ENCODE measurements at places on chromosomes 7 and 10.

- DNase-seq: no peak
These were observed 65.8 kb downstream of the MGMT start for GRCh38 chr10:129532838-129533237.

DNA sequence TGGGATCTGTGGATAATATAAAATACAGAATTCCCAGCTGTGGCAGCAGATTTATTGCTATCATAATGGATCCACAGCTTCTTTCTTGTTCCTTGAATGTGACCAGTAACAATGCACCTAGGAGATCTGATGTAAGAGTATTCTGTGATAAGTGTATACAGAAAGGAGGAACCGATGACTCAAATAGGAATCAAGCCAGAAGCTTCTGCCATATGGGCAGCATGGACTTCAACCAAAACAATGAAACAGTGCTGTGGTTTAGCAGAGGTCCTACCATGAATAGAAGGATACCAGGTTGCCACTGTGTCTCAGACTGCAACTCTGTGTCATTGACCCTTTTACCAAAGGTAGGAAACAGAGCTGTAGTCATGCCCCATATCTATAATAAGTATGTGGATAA is 81.8 kb downstream of the PTPRZ1 start:
- no peak for DNase-seq

DNA sequence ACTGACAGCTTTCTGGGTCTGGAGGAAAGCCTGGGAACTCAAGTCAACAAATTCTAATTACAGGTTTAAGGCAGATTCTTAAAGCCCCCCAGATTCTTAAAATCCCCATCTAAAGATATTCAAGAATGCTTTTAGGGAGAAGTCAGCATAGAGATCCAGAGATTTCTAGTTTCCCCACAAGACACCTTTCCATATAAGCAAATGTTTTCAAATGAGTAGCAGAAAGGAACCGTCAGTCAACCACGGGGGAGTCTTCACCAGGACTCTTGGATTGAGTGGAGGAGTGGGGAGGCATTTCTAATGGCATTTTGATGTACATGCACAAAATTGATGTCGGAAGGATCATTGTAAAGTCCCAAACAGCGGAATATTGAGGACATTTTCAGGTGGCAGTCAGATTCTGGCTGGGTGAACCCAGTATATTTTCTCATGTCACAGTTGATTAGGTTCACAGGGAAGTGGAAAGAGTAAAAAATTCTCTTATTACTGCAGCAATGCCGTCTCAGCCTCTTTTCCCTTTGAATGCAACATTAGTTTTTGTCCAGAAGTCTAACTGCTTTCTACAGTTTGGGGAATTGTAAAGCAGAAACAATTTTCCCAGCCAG is 191.7 kb upstream of the YAE1 start:
- DNase-seq: no peak

DNA sequence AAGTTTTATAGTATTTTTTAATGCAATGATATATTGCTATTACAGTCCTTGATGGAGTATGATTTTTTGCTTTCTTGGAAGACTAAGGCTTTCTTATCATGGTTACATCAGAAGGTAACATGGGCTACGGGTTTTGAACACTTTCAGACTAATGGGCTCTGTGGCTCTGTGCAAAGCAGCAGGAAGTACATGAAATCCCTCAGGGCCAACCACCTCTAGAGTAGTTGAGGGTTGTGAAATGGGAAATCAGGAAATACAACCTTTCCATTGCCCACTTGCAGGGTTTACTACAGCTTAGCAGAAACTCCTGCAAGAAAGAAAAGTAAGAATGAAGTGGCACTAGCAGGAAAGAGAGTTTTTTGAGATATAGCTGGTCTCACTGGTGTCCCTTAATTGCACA is 853.5 kb downstream of the KCNMA1 start:
- no peak for DNase-seq

DNA sequence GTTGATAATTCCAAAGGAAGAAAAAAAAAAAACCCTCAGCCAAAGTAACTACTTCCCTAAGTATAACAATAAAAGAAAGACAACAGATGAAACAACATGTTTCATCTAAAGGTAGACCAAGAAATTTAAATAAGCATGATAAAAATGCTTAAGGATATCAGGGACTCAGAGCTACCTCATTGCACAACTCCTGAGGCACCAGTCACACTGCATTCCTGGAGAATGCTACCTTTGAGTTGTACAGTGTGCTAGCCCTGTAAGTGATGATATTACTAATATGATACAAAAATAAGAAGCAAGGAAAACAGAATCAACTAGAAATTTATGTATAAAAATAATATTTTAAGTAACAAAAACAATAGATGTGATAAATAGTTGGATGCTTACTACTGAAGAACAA is 29.5 kb upstream of the C7orf33 start:
- no peak for DNase-seq

- DNase-seq: no peak
These were observed 8.1 kb upstream of the SH2D4B start for GRCh38 chr10:80529604-80530003.

GRCh38 chr7:143460271-143460979 is 17.2 kb downstream of the TAS2R60 start:
- DNase-seq: no peak

DNA sequence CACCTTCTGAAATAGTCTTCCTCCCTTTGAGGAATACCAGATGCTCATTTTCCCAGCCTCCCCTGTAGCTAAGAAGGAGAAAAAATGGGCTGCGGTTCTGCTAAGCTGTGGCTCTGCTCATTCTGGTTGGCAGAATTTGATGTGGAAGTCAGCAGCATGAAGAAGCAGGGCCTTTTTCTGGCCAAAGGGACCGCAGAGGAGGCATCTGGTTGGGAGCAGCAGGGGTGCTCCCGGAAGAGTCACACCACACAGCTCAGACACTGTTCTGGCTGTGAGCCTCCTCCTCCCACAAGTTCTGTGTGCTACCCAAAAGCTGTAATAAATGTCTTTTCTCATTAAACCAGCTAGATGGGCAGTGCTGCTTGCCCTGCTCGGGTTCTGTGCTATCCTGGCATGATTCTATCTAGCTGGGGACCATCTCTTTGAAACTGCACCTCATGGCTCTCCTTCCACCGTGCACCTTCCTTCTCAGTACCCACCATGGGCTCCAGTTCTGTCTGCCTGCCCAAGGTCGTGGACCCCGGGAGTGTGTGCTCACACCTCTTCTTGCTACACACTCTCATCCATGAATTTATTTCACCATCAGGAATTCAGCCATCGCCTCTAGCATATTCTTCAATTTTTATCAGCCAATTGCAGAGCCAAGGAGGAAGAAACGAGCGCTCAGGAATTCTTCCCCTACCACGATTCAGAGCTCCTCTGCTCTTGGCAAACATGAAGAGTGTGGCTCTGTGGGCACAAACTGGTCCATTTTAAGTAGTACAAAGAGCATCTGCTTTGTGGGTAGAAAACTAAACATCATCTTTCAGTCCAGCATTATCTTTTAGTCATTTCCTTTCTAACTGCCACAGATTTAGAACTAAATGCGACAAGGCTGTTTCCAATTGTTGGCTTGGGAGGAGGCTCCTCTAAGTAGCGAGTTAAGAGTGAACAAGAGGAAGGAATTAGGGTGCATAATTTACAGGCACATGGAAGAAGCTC is 76.9 kb downstream of the FAM171A1 start:
- no peak for DNase-seq

- no peak for DNase-seq
These were observed 85.8 kb downstream of the NRP1 start for GRCh38 chr10:33248638-33249037.

- no peak for DNase-seq
These were observed 159.2 kb upstream of the ITGB1 start for GRCh38 chr10:33117230-33117629.

- no peak for DNase-seq
These were observed 72.9 kb upstream of the KIAA1217 start for GRCh38 chr10:24136070-24136469.
